ENCODE measurements at places on chromosomes 3 and 15.

DNA sequence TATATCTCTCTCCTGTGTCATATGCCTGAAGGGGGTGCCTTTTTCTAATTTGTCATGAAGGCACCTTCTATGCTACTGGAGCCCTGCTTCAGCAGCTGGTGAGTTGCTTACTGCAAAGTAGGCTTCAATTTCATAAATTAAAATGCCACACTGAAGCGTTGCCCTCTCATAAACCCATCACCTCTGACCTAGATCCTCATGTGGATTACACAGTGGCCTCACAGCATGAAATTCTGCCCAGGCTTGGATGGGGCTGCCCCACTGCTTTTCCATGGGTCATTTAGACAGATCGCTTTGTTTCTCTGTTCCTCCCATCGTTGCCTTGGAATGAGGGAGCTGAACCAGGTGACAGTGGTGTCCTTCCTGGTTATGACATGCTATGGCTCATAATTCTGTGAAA is 131.2 kb downstream of the RPL22L1 start:
- no peak for DNase-seq

GRCh38 chr15:60372756-60373155 is 25.0 kb downstream of the ANXA2 start:
- DNase-seq = no peak

- no peak for DNase-seq
These were observed 4.8 kb downstream of the CLN6 start for GRCh38 chr15:68224546-68225250.

- DNase-seq = no peak
These were observed 57.5 kb downstream of the USF3 start for GRCh38 chr3:113638910-113639309.

DNA sequence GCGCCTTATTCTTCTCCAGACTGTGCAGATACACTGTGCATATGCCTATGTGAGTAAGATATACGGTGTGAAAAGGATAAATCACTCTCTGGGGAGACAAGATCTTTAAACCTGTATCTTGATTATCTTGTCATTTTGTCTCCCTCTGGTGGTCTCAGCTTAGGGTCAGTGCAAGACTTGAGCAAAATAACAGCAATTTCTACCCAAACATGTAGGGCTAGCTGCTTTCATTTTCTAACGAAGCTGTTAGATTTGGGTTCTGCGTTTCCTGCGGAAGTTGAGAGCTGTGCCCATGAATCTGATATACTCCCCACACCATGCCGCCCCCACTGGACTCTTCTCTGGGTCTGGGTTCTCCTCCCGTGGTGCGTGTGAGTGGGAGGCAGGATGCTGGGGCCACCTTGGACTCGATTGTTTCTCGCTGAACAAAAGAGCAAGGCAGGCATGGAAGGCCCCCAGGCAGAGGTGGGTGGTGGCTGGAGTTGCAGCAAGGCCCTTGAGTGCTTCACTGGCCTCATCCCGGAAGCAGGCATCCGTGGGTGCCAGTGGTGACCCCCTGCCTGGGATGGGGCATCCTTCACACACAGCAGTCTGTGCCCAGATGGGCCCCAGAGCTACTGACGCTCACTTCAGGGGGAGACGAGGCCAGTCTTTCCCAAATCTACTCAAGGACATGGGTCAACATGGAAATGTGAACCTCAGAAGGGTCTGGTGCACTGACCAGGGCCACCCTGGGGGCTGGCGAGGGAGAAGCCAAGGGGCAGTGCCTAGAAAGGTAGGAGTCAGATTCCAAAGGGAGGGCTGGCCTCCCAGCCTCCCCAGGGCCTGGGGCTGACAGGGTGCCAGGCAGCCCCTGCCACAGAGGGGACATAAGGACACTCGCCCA is 179.6 kb downstream of the NSMCE3 start:
- no peak for DNase-seq

GRCh38 chr3:72968266-72968664 is 28.3 kb upstream of the PPP4R2 start:
- no peak for DNase-seq

- DNase-seq = no peak
These were observed 8.6 kb downstream of the ZNF445 start for GRCh38 chr3:44468572-44469520.

- no peak for DNase-seq
These were observed 32.8 kb downstream of the KAT2B start for GRCh38 chr3:20073068-20073467.

DNA sequence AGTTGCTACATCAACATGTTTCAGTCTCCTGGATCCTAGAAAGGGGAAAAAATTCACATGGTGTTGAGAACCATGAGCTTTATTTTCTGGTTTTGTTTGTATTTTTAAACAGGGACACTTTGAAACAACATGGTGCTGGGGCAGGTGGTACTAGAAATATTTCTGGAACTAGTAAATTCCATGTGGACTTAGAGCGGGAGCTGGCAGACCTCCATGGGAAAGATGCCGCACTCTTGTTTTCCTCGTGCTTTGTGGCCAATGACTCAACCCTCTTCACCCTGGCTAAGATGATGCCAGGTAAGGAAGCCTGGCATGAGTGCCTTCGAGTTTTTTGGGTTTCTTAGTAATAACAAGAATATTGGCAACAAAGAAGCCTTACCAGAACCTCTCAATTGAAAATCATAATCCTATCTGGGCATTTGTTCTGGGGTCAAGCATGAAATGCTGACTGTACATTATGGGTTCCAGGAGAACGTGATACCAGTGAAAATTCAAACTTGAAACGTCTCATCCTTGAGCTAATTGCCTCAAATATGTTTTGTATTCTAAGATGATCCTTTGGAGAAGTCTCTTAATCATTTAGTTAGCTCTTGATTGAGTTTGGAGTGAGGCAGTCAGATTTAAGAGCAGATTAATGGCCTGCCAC is 7.9 kb downstream of the ALAS1 start:
- DNase-seq = no peak

DNA sequence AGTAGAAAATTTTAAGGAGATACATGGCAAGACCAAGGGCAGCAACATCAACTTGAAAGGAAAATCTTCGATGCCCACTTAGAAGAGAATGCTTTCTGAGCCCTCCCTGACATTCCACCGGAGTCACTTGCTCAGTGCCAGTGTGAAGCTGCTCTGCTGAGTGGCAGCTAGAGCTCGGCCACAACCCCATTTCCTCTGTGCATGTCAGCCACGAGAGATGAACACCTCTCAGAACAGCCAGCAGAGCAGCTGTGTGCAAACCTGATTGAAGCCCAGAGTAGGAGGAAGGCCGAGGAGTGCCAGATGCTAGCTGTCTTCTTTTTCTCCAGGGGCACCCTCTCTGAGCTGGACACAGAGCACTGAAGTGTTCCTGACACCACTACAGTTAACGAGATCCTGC is 12.2 kb downstream of the TARS3 start:
- DNase-seq = no peak

- no peak for DNase-seq
These were observed 45.9 kb upstream of the SEC61A1 start for GRCh38 chr3:128006061-128007032.

- no peak for DNase-seq
These were observed 14.1 kb upstream of the SLC35G2 start for GRCh38 chr3:136804813-136805212.

DNA sequence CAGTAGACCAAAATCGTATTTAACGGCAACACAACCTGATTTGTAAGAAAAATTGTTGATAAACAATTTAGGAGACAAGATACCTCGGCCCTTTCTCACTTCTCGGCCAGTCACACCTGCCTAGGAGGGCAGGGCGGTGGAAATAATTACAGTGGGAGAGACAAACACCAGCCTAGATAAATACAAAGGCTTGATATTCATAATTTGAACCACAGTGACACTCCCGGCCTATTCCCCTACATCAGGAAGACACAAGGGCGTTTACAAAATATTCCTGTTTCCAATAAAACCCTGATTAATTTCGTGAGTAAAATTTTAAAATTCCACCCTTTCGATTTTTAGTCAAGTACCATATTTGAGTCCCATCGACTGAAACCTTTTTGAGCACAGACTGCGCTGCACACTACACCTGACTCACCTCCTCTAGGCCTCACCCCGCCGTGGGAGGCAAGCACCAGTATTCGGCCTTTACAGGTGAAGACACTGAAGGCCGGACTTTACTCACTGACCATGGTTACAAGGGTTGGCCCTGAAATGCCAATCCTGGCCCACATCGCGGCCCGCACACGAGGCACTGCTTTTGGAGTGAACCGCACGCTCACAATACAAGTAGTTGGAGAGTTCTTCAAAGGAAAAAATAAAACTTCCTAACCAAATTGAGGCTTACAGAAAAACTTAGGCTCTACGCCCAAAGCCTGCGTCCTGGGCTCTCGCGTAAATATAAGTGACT is 794 bp downstream of the ARPP19 start:
- DNase-seq = no peak

GRCh38 chr15:64111679-64112050 is 15.9 kb downstream of the SNX1 start:
- no peak for DNase-seq

DNA sequence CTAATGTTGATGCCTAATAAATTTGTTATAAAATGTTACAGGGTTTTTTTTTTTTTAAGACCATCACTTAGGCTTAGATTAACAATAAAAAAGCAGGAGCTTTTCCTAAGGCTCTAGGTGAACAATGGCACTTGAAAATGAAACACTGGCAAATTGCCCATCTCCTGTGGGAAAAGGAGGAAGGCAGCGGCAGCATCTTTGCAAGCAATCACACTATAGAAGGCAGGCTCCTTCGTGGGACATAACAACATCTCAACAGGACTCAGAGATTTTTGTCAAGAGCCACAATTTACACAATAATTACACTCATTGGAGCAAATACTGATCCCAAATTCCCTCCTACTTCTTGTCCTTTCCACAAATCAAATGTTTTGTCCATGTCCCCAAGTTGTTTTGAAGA is 646.7 kb downstream of the ROBO2 start:
- no peak for DNase-seq

DNA sequence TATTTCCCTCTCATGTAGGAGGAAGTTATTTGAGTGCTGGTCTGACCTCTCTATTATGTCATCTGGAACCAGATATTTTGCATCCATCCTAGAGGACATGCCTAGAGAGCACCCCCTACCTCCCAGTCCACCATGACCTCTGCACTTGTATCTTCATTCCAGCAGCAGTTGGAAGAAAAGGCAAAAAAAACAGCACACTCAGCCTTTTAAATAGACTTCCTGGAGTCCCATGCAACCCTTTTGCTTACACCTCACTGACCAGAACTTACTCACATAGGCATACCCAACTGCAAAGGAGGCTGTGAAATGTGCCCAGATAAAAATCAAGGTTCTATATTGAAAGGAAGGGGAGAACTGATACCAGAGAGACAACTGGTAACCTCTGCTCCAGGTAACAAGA is 92.3 kb upstream of the FHIT start:
- DNase-seq = no peak

GRCh38 chr3:126517986-126518778 is 609 bp upstream of the UROC1 start:
- no peak for DNase-seq

GRCh38 chr15:35507932-35508638 is 37.9 kb downstream of the DPH6 start:
- DNase-seq = no peak

GRCh38 chr3:37505415-37505814 is 331.0 kb upstream of the LRRFIP2 start:
- DNase-seq = no peak

DNA sequence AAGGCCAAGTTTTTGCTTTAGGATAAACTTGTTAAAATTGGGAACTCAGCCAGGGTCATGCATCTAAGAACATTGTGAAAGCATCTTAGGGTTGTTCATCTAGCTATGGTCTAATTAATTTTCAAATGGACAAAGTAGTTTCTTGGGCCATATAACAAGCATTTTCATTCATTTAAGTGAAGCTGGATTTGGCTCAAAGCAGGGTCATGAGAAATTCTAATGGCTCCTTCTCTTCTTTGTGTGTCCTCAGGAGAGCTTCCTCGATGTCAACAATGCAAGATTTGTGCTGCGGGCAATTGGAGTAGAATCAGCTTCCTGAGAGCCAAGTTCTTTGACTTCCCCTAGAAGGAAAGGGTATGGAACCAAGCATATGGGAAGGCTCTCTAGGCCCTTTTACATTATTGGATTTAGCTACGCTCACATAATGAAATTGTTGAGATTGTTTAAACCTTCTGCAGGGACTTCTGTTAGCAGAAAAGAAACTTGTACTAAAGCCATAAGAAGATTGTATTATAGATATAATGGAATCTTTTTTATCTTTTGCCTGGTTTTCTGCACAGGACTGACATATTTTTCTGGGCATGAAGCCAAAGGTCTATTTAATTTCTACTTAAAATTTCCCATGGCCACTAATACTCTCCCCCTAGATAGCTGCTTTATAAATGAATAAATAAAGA is 1.8 kb upstream of the SAMMSON start:
- DNase-seq = no peak

DNA sequence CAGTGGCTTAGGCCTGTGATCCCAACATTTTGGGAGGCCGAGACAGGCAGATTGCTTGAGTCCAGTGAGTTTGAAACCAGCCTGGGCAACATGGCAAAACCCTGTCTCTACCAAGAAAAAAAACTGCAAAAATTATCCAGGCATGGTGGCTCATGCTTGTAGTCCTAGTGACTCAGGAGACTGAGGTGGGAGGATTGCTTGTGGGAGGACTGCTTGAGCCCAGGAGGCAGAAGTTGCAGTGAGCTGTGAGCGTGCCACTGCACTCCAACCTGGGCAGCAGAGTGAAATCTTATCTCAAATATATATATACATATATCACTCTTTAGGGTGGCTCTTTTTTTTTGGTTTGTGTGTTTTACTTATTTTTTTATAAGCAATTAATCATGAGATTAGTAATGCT is 83.7 kb upstream of the WDR72 start:
- no peak for DNase-seq

DNA sequence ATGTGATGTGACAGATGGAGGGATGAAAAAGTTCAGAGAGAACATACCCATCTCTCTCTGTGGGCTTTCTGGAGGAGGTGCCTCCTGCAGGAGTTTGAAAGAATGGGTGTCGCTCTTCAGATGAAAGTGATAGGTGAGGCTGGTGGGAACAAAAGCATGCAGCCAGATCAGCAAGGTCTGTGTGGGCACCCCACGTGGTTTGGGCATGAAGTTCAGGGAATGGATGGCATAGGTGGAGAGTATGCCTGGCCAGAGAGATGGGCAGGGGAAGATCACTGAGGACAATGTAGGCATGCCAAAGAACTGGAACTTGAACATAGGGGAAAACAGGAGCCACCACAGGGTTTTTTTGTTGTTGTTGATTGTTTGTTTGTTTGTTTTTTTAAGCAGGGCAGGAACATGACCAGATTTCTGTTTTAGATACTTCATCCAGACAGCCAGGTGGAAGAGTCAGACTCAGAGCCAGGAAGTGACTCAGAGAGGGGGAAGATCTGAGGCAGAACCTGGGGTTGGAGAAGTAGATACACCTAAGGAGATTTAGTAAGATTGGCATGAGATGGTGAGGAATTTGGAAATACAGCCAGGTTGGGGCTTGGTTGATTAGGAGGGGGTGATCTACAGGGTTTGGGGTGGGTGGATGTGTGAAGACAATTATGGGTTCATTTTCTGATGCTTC is 64.8 kb upstream of the CLSTN2 start:
- DNase-seq = no peak

GRCh38 chr3:176724394-176724759 is 472.9 kb downstream of the TBL1XR1 start:
- no peak for DNase-seq

DNA sequence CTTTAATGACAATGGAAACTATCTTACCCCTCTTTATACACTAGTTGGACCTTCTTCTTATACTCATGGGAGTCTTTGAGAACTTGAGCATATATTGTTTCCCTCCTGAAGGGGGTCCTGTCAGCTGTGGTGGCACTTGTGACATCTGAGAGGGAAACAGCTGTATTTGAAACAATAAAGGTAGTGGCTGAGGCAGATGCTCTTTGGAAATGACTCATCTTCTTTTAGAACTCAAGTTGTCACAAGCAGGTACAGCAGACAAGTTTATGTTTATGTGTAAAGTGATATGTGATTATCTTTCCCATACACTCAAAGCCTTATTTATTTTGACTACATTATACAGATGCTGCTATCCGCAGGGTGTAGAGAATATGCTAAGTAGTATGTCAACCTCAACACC is 220.0 kb upstream of the GRM7 start:
- no peak for DNase-seq
